ENCODE measurements at places on chromosomes 2 and 18. TPM values are rescaled to one million over a fixed set of nuclear protein-coding genes. Genes with fewer than 3 reads are reported as not detected.

The CFLAR gene
- total RNA-seq, result 80.4 TPM

The KLHL14 gene
- not detected for total RNA-seq

The C2orf66 gene
- total RNA-seq, result 0.26 TPM

The CD302 gene
- 9.4 TPM for total RNA-seq

The FBLN7 gene
- 0.99 TPM for total RNA-seq

The RAB6C gene
- not detected for total RNA-seq

The DSG1 gene
- not detected for total RNA-seq

The TMEM163 gene
- not detected for total RNA-seq

The RAPGEF4 gene
- 1.3 TPM for total RNA-seq

The OR6B3 gene
- total RNA-seq, result not detected

The TACR1 gene
- total RNA-seq, result not detected

The HTRA2 gene
- 45.7 TPM for total RNA-seq

The GRP gene
- not detected for total RNA-seq

The CAPN14 gene
- 0.17 TPM for total RNA-seq

The MC2R gene
- total RNA-seq, result not detected

The RALB gene
- 46.2 TPM for total RNA-seq

The SIX2 gene
- total RNA-seq, result not detected

The AP1S3 gene
- 3.3 TPM for total RNA-seq

The RANBP2 gene
- 59.3 TPM for total RNA-seq

The FKBP7 gene
- total RNA-seq, result 54.3 TPM

The SLC19A3 gene
- total RNA-seq, result 0.17 TPM

The ANKRD62 gene
- not detected for total RNA-seq

The RPL37A gene
- 3,233 TPM for total RNA-seq

The TAF1B gene
- total RNA-seq, result 32.9 TPM

The IL1F10 gene
- total RNA-seq, result not detected

The TTC27 gene
- 18.2 TPM for total RNA-seq

Measured in fibroblast of lung (primary cell).